ENCODE measurements at places on chromosomes 2 and 18. TPM values are rescaled to one million over a fixed set of nuclear protein-coding genes. Genes with fewer than 3 reads are reported as not detected.
A peak's percentile ranks its signal among the peaks of the same experiment; 100 is the strongest.

PNPT1 gene
- 20.0 TPM for total RNA-seq

- no peaks in the 10 kb centered on the region for H3K36me3 ChIP-seq
- peaks cover 10% of the 10 kb centered on the region for H3K4me1 ChIP-seq
- H3K27ac ChIP-seq = peak overlapping the region; percentile 97
- H3K27me3 ChIP-seq = no peaks in the 10 kb centered on the region
- peak overlapping the region; percentile 79 for H3K4me3 ChIP-seq
- peak; percentile 8 for DNase-seq
Observed at GRCh38 chr2:69436596-69436937, 668 bp downstream of the NFU1 start.

HSPD1 gene
- 198 TPM for total RNA-seq

DNA sequence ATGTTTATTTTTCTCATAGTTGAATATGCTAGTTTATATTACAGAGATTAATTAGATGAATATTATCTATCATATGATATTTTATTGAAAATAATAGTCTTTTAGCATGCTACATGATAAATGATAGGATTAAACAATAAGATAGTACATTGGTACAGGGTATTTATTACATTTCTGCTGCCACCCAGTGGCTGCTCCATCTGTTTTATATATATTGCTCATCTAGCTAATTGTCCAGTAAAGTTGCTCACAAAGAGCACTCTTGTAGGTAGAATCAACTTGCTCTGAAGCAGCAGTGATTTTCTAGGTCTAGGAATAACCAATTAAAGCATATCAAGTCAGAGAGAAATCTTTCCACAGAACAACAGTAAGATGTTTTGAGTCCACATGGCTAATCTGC, 183.3 kb downstream of the ASXL3 start:
- no peaks in the 10 kb centered on the region for H3K4me1 ChIP-seq
- no peaks in the 10 kb centered on the region for H3K27me3 ChIP-seq
- no peak overlapping the region for H3K4me3 ChIP-seq
- DNase-seq = peak; percentile 36

SLC5A7 gene
- not detected for total RNA-seq

DNA sequence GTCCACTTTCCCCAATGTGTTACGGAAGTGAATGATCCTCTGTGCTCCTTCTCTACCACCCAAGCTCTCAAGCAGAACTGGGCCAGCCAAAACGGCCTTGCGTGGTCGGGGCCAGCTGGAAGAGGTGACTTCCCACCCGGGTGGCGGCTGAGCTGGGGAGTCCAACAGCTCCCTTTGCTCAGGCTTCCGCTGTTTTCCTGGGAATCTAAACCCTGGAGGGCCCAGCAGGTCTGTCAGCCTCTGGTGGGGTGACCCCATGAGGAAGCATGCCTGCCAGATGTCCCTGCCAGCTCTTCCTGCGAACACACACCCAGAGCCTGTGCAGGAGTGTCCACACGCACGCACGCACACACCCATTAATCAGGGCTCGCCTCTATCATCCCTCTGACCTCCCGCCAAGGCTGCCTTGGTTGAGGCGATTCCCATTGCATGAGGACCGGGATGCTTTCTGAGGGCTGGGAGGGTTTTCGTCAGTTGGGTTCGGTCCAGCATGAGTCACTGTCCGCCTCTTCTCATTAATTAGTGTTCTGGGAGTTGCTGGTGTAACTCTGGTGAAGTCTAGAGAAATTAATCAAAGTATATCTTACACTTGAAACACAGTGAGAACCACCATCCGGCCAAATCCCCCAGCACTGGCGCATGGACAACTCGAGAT, 90.6 kb downstream of the TWIST2 start:
- H3K36me3 ChIP-seq = no peaks in the 10 kb centered on the region
- no peaks in the 10 kb centered on the region for H3K27me3 ChIP-seq
- peak overlapping the region; percentile 57 for H3K27ac ChIP-seq
- H3K4me1 ChIP-seq = peaks cover 11% of the 10 kb centered on the region
- DNase-seq = peak; percentile 98
- H3K4me3 ChIP-seq = no peak overlapping the region

CHRNA1 gene
- 0.33 TPM for total RNA-seq
